Renal cortex interstitium (tissue), 15 donors: ENCODE measurements at places on chromosomes 2 and 18. TPM values are rescaled to one million over a fixed set of nuclear protein-coding genes. Genes with fewer than 3 reads are reported as not detected.

DNA sequence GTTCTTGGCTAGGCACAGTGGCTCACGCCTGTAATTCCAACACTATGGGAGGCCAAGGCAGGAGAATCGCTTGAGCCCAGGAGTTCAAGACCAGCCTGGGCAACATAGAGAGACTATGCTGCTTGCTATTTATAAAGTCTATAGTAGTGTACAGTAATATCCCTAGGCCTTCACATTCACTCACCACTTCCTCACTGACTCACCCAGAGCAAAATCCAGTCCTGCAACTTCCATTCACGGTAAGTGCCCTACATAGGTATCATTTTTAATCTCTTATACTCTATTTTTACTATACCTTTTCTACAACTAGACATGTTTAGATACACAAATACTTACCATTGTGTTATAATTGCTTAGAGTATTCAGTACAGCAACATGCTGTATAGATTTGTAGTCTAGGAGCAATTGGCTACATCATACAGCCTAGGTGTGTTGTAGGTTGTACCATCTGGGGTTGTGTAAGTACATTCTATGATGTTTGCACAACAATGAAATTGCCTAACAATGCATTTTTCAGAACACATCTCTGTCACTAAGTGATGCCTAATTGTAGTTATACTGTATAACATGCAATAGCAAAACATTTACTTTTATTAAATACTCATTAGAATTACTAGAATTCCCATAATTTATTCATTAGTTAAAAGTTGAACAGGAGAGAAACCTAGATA lies 8.8 kb downstream of the DHX57 start:
- no peak for DNase-seq

RGPD8 gene
- polyA plus RNA-seq: 4.5 TPM

GRCh38 chr18:29823671-29824070 lies 1218.9 kb downstream of the DSC3 start:
- DNase-seq: no peak

DNA sequence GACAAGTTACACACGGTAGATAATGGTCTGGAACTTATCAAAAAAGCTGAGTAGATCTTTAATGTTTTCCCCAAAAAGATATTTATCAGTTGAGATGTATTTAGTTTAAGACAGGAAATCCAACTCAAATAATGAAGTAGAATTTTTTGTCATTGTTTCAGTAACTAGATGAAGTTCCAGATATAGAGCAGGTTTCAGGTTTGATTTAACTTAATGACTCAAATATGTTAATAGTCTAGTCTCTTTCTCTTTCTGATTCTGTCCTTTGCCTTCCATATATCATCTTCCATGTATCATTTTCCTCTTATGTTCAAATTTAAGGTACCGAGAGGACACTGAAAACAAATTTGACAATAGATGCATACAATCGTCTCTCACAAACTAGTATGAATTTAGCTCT lies 23.6 kb upstream of the DOCK10 start:
- no peak for DNase-seq

GALNT14 gene
- polyA plus RNA-seq: 41.7 TPM
